ENCODE measurements at places on chromosomes 3 and 15.
A peak's percentile ranks its signal among the peaks of the same experiment; 100 is the strongest.

DNA sequence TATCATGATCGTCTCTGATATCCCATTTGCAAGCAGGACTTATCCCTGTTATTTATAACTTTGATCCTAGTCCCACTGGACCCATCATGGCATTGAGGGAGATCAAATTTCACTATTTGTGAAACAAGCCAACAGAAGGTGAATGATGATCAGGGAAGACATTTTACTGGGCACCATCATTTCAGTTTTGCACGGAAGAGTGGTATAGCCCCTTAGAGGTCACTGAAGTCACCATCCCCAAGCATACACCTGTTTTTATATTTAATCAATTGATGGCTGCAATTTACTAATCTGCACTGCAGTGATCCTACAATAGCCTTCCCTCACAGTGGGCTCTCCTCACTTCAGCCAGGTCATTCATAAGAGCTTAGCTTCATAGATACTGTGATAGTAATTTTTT lies 132.4 kb downstream of the FHIT start:
- DNase-seq, result no peak

- DNase-seq, result no peak
Measured at GRCh38 chr15:67136802-67137201, 71.4 kb downstream of the SMAD3 start.

GRCh38 chr15:99486371-99487336 lies 79.1 kb upstream of the MEF2A start:
- peak; percentile 73 for DNase-seq

GRCh38 chr3:171186383-171186782 lies 159.9 kb upstream of the SLC2A2 start:
- no peak for DNase-seq

GRCh38 chr3:28672406-28672805 lies 323.8 kb upstream of the AZI2 start:
- peak; percentile 54 for DNase-seq

- DNase-seq, result peak; percentile 61
Measured at GRCh38 chr15:27358751-27359434, 387.9 kb downstream of the GABRG3 start.

DNA sequence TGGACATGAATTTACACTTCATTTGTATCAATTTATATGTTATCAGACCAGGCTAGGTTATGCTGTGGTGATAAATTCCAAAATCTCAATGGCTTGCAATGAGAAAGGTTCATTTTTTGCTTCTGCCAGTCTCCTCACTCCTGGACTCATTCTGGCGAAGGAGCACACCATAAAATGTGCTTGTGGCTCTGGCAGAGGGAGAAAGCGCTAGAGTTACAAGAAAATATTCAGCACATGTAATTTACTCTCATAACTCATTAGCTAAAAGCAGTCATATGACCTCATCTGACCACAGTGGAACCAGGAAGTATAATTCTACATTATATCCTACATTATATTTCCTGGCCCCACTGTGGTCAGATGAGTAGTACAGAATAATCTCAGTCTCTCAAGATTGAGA lies 193.8 kb downstream of the BCHE start:
- no peak for DNase-seq

GRCh38 chr15:94125156-94125555 lies 106.2 kb upstream of the MCTP2 start:
- no peak for DNase-seq

DNA sequence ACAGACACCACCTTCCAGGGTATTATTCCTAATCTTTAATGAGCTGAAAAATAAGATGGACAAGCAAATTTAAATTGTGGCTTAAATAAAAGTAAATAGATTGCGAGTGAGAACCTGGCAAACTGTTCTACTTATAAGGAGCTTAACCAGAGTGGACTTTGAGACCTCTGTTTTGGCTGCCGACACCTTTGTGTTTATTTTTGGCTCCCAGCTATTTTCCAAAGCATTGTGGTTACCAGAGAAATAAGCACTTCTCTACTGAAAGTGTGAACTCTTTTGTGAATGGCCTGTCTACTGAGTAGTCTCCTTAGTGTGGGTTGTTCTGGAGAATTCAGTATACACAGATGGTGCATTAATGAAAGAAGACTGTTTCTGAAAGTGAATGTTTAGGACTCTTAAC lies 109.4 kb downstream of the ATP8B4 start:
- DNase-seq, result no peak

DNA sequence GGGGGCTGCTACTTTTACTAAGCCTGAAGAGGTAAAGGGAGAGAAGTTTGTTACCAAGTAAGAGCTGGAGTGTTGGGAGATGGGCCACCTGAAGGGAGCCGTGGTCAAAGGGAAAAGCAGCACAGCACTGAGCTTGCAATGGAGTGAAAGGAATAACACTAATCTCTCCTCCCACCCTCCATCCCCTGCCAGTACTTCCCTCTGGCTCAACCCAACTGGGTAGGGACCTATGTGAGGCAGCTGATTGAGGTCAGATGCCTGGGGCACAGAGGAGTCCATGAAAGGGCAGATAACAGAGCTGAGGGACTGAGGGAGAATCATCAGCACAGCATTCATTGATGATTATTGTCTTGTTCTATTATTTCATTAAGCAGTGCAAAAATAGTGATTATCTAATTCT lies 212.4 kb upstream of the TBC1D5 start:
- DNase-seq, result peak; percentile 64

DNA sequence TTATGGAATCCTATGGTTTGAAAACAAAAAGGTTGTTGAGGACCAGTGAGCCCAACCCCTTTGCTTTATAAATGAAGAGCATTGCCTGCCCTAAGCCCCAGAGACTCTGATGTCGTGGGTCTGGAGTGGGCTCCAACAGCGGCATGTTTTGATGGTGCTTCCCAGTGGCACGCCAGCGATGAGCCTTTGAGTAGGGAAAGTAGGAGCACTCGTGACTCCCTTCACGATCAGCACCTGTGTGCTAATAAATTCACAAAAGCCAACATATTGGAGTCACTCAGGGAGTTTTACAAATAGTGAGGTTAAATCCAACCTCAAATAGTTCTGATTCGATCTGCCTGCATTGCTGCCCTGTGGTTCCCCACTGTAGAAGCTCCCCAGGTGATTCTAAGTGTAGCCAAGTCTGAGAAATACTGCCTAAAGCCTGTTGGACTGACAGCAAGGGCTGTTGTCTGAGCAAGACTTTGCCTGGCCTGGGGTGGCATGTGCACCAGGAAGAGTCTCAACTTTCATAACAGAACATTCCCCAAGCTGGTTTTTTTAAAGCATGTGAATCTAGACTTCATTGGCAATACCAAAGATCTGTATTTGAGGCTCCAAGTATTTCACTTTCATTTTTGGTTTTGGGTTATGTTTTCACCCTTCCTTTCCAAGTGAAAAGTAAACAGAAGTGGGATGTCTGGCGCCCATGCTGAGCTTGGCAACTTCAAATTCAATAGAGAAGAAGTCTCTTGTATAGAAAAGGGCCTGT lies 9.9 kb downstream of the CCR5 start:
- DNase-seq, result peak; percentile 15

GRCh38 chr3:137199678-137200077 lies 241.9 kb downstream of the IL20RB start:
- no peak for DNase-seq

DNA sequence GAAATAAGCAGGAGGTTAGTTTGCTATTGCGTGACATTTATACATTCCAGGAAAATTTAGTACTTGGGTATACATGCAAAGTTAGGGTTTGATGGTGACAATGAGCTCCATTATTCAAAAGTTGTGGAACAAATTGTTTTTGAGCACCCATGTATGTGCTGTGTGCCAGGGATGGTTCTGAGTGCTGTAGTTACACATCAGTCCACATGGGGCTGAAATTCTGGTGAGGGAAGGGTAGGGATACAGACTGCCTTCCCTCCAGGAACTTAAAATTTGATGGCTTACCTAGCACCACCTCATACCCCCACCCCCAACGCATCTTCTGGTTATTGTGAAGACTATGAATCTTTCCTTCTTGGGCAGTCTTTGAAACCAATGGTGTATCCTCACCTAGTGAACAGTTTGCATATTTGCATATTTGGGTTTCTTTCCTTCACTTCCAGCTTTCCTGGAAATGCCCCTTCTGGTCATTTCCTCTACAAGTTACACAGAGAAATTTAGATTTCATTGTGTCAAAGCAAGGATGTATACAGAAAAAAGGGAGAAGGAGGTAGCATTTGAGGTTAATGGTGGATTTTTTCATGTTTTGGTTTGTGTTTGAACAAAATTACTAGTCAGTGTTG lies 222.0 kb upstream of the IL12A start:
- no peak for DNase-seq

DNA sequence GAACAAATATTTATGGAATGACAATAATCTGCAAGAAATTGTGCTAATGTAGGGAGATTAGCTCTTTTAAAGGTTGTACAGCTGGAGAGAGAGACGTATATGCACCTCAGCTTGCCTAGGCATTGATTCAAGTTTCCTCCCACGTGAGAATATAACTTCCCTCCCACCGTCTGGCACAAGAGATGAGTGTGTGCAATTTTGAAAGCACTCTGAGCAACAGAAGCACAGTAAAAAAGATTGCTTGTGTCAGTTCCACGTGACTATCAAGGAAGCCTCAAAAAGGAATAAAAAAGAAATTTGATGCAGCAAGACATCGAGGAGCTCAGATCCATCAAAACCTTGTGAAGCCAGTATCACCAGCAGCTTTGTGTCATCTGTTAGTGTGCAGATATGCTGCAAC lies 435.3 kb downstream of the TUSC7 start:
- no peak for DNase-seq

GRCh38 chr3:189714991-189715961 lies 84.1 kb downstream of the TP63 start:
- DNase-seq, result no peak

- DNase-seq, result peak; percentile 77
Measured at GRCh38 chr15:53978253-53978906, at the start of gene UNC13C. UNC13C (plus strand) TSS chr15:53978441; CDS start chr15:54012904, 34,463 bp downstream.

- DNase-seq, result no peak
Measured at GRCh38 chr3:189909573-189909972, 211.1 kb downstream of the P3H2 start.

- no peak for DNase-seq
Measured at GRCh38 chr15:37951999-37952398, 17.6 kb downstream of the TMCO5A start.

GRCh38 chr3:120682095-120682681 lies at the start of gene HGD:
HGD (minus strand) TSS chr3:120682239; CDS start chr3:120682111, 128 bp downstream.
- no peak for DNase-seq

DNA sequence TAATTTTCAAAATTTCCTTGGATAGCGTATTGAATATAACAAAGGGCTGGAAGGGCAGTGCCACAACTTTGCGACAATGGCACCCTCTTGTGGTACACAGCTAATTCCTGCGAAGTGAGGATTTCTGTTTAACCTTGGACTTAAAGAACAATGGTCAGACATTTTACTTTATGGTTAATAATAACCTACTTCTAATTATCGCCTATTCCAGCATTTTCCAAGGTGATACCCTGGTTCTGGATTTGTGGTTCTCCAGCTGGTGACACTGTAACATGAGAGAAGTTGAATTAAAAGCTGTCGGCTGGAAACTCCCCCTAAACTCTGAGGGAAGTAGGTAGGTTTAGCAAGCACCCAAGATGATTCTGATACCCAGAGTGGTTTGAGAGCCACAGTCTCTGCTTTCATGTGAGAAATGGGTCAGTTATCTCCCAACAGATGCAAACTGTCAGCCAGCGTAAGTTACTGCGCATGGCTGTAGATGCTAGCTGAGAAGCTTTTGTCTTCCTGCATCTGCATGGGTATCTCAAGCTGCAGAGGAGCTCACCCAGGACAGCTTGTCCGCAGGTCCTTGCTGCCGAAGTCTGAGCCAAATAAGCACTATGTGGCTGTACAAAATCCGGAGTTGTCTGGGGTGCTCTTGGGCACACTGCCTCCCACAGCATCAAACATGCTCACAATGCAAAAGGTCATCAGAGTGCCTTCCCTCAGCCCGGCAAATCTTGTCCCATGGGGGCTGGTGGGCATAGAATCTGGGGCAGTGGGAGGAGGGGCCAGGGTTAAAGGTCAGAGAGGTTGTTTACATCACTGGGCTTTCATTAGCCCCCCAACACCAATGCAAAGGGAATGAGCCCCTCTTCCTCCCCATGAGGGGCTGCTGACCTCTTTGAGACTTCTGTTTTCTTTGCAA lies 6.6 kb upstream of the CHSY1 start:
- no peak for DNase-seq

GRCh38 chr3:125061170-125061569 lies 5.4 kb upstream of the HEG1 start:
- peak; percentile 35 for DNase-seq

DNA sequence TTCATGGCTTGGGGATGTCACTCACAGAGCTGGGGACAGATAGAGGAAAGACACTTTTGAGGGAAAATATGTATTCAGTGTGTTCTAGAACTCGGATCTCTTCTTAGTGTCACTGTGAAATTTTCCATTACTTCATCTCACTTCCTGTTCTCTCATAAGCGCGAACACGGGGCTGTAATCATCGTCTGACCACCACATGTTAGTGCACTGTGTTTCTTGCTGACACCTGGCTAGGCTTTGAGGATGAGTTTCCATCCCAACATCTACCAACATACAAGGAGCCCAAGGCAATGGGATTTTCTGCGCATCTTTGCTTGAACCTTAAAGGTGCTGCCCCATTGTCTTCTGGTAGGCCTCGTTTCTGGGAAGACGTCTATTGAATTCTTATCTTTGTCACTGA lies 84.0 kb downstream of the LIPC start:
- DNase-seq, result peak; percentile 14

- no peak for DNase-seq
Measured at GRCh38 chr15:91165850-91166249, 65.8 kb downstream of the SV2B start.

- DNase-seq, result peak; percentile 67
Measured at GRCh38 chr3:194485881-194486539, 792 bp downstream of the ATP13A3 start.

DNA sequence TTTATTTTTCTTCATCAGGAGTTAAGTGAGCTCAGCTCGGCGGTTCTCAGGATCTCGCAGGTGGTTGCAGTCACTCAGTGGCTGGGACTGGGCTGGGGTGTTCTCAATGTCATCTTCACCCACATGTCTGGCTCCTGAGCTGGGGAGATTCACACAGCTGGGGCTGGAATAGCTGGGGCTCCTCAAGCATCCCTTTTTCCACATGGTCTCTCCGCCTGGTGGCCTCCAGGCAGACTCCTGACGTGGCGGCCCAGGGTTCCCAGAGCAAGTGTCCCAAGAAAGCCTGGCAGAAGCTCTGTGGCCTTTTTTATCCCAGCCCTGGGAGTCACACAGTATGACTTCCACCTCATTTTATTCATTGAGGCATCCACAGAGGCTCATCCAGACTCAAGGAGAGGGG lies 84.1 kb upstream of the ANKRD34C start:
- DNase-seq, result peak; percentile 24

GRCh38 chr3:197787412-197787811 lies 3.6 kb upstream of the LRCH3 start:
- DNase-seq, result no peak

GRCh38 chr3:150975086-150975991 lies 2.8 kb upstream of the CLRN1 start:
- no peak for DNase-seq

GRCh38 chr3:191336833-191337232 lies 6.5 kb upstream of the UTS2B start:
- no peak for DNase-seq

- no peak for DNase-seq
Measured at GRCh38 chr15:29765234-29765841, 56.9 kb downstream of the TJP1 start.
